ENCODE measurements at places on chromosomes 13 and 19.
A peak's percentile ranks its signal among the peaks of the same experiment; 100 is the strongest.

DNA sequence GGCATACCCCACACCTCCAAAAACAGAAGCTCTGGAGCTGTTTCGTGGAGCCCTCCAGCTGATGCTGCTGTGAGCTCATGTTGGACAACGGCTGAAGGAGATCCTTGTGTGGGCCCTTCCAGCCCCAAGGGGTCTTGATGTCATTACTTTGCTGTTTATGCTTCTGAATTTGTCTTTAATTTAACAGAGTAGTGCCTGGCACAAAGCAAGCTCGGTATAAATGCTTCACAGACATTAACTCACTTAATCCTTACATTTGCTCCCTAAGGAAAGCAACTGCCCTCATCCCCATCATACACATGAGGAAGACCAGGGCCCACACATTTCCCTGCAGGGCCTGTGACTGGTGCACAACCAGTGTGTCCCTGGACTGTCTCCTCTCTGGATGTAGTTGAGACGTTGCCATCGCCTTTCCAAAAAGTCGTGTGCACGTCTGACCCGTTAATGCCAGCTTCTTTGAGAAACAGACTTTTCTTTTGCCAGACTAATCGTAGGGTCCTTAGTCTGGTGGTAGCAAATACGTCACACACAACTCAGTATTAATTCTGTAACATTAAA lies 7.6 kb downstream of the COL4A1 start:
- DNase-seq, result no peak

GRCh38 chr13:106612688-106613087 lies 44.8 kb upstream of the ARGLU1 start:
- no peak for DNase-seq

DNA sequence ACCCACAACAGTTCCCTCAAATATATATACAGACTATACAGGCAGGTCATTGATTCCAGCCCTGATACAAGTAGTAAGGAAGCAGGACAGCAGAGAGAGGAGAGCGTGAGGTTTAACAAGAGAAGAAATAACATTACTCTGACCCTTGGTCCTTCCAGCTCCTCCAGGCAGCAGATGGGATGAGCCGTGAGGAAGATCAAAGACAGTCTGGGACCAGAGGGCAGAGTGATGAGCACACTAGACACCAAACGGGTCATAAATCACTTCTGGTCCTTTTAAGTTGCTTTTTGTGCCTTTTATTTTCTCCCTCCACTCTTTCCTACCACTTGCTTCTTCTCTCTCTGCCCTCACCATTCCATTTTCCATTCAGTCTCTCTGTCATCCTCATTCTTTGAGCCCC lies 16.9 kb upstream of the MICU2 start:
- no peak for DNase-seq

DNA sequence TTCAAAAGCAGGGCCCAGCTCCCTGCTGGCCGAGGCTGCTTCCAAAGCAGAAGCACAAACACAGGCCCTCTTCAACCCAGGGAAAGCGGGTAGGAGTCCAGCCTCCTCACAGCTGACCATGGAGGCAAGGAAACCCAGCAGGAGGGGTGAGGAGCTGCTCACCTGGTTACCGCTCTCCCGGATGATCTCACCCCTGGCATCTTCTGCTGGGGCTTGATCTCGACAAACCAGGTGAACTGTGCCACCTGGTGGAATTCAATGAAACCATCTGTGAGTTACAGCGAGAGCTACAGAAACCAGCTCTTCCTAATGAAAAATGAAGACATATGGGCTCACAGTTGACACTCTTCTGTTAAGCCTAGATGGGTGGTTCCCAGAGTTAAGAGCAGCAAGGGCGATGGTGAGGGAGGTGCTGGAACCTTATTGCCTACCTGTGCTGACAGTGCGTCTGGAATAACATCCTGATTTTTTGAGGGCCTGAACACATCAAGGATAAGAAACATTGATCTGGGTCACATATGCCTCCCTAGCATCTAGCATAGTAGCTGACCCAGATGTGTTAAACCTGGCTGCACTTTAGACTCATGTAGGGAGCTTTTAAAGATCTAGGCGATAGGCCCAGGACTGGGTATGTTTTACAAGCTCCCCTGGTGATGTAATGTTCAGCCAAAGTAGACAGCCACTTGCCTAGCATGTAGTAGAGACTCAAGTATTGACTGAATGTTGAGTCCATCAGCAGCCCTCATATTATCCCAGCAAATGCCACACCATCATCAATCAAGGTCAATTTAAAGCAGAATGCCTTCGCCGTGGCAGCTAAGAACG lies 6.1 kb downstream of the DHRS12 start:
- peak; percentile 79 for DNase-seq

DNA sequence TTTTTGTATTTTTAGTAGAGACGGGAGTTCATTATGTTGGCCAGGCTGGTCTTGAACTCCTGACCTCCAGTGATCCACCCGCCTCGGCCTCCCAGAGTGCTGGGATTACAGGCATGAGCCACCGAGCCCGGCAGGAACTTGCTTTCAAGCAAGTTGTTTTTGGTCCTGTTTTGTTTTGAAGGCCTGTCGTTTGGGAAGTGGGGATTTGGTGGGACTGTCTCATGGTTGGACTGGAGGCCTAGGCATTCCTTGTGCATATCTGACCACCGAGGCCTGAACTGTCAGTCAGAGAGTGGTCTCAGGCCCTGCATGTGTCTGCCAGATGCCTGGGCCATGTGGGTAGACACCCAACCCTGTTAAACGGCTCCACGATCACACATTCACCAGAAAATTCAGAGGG lies 26.3 kb downstream of the UBXN6 start:
- no peak for DNase-seq

DNA sequence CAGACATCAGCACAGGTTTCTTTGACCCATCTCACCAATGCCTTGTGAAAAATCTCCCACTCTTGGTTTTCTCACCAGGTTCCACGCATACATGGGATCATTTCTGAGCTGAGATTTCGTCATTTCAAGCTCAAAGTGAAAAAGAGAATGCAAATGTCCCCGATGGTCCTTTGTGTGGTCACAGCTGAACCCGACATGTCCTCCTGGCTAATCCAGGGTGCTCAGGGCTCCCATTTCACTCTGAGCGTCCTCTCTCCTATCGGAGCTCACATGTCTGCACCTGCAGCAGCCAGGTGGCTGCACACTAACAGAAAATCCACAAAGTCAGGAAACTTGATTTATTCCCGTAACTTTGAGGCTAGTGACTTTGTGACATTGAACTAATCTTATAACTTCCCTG lies 9.3 kb upstream of the CEACAM3 start:
- no peak for DNase-seq

DNA sequence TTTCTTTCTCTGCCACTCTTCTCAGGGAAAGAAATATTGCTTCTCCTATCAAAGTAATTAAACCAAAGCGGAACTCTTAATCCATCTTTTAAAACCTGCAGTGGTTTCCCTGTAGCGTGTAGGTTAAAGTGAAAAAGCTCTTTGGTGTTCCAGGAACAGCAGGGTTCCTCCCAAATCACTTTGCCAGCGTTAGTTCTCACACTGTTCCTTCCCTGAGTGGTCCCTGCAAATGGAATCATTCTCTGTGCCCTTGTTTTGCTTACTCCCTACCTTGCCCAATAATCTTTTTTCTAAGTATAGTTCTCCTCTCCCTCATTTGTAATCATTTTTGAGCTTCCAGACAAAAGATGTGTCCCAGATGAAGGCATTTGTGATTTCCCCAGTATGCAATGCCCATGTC lies 207.5 kb downstream of the HS6ST3 start:
- DNase-seq, result no peak

- DNase-seq, result peak; percentile 51
Measured at GRCh38 chr19:55304279-55304978, 20.6 kb downstream of the BRSK1 start.

GRCh38 chr19:30744741-30745475 lies 372.7 kb downstream of the ZNF536 start:
- DNase-seq, result no peak

- no peak for DNase-seq
Measured at GRCh38 chr13:100244431-100244830, 155.5 kb downstream of the PCCA start.

DNA sequence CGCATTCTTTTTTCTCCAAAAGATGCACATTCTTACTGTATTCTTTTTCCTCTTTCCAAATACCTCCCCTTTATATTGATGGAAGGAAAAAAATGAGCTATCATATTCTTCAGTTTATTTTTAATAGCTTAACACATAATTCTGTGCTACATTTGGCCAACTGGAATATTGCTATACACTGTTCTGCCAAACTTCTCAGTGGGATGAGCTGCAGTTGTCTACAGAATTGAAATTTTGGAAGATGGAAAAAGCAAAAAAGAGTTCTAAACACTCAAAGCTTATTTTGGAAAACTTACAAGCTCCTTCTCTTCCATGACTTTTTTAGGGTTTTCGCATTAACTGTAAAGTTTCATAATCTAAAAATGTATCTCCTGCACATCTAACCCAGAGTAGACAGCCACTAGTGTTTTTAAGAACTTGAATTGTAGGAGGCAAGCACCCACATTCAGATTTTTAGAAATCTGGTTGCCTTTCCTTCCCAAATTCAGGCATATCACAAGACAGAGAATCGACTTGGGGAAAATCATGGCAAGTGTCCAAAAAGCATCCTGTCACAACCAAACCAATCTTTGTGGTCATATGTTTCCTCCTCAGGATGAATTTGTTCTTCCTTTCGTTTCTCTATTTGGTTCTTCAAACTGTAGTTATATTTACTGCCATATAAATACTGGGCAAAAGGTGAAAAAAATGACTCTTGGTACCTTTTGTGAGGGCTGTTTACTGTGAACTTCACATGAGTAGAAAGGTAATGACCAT lies 111.4 kb upstream of the FRY start:
- no peak for DNase-seq

- DNase-seq, result no peak
Measured at GRCh38 chr19:35645680-35646511, 2.2 kb upstream of the COX6B1 start.

DNA sequence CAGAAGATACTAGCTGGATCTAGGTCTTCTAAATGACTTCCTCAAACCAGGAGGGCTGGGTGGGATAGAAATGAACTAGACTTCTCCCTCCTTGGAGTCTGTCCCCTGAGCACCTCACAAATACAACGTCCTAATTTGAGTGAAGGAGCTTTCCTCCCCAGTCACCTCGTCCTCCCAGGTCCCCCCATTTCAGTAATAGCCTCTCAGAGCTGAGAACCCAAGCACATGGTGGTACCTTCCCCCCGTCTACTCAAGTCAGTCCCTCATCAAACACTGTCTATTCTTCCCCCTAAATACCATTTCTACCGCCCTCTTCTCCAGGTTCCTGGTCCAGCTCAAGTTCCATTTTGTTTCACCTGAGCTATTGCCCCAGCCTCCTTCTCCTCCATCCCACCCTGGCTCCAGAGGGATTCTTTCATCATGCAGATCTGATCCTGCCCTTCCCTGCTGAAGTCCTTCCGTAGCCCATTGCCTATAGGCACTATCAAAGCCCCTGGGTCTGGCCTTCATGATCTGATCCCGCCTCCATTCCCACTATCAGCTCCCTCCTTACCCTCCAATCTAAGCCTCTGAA lies 5.3 kb upstream of the PRKCG start:
- no peak for DNase-seq

DNA sequence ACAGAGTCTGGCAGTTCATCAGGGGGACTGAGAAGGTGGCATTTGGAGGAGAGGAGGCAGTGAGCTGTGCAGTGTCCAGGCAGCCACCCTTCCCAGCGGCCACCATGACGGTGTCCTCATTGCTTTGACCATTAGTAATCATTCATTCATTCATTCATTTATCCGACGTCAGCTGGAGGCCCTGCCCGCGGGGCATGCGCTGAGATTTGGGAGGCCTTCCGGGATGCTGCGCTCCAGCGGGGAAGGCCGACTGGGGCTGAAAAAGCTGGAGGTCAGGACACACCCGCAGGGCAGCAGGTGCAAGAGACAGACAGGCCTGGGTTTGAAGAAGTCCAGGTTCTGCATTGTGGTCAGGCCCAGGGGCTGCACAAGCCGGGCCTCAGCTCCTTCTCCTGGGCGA lies 8.9 kb downstream of the TTYH1 start:
- no peak for DNase-seq

DNA sequence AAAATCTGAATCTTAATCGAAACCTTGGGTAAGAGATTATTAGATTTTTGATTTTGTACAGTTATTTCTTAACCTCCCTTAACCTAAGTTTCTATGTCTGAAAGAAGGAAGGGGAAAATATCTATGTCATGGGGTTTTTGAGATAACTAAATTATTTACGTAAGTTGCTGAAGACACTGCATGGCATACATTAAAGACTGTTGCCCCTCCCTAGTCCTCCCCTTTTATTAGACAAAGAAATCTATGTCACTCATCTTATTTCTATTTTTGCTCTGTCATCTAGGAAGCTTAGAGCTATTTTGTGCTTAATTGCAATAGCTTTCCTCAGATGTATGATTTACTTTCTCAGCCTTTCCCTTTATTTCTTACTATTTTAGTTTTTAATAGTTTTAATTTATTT lies 15.0 kb downstream of the COG6 start:
- DNase-seq, result no peak

GRCh38 chr13:32585550-32586079 lies 637 bp upstream of the PDS5B start:
- no peak for DNase-seq

All from activated CD4-positive, alpha-beta T cell treated with anti-CD3 and anti-CD28 coated beads, Interleukin-10, Interleukin-2, amounts not matched to agents 100 ng/mL and 50 ng/mL, durations not matched to agents 16 hours and 8 hours (primary cell).